ENCODE measurements at places on chromosomes 2 and 18.

- DNase-seq, result no peak
Observed at GRCh38 chr2:64276417-64277095, 132.3 kb upstream of the PELI1 start.

DNA sequence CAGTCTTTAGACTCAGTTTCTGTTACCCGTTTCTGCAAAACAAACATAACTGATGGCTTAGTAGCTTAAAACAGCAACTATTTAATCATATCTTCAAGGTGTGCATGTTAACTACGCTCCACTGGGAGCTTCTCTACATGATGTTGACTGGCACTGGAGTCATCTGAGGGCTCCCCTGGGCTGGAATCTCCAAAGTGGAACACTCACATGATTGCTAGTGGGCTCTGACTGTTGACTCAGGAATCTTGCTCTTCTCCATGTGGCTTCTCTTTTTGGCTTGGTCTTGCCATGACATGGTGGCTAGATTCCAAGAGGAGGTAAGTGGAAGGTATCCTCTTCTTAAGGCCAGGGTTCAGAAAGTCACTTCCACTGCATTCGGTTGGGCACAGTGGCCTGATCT lies 160.8 kb downstream of the PMAIP1 start:
- DNase-seq, result no peak

- DNase-seq, result peak; percentile 71
Observed at GRCh38 chr2:235300368-235301201, 193.3 kb upstream of the AGAP1 start.

DNA sequence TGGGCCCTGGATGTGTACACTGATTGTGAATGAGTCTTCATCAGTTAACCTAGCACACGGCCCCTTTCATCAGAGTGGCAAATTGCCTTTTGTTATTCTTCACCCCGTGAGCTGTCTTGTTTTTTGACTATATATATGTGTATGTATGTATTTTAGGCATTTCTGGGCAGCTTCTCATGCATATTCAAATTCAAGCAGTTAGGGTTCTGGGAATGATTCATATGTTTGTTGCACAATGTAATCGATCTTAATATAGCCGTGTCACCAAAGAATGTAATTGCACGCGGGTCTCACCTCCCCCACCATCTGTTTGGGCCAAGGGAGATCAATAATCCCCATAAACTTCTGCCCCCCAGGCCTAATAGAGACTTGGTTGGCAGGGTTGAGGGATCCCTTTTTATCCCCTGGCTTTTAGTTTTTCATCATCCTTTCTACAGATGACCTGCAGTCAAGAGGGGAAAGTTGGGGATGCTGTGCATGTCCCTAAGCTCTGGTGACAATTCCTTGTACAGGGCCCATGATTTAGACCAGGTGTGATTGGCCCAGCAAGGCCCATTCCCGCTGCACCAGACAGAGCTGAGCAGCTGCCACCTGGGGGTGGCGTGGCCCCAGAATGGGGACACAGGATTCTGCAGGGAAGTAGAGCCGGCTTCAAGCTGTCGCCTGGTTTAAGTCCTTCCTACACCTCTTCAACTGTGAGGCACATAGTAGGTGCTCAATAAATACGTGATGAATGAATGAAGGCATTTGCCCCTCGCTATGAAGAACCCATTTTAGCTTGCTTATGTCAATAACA lies 19.2 kb downstream of the KCNF1 start:
- DNase-seq, result no peak

DNA sequence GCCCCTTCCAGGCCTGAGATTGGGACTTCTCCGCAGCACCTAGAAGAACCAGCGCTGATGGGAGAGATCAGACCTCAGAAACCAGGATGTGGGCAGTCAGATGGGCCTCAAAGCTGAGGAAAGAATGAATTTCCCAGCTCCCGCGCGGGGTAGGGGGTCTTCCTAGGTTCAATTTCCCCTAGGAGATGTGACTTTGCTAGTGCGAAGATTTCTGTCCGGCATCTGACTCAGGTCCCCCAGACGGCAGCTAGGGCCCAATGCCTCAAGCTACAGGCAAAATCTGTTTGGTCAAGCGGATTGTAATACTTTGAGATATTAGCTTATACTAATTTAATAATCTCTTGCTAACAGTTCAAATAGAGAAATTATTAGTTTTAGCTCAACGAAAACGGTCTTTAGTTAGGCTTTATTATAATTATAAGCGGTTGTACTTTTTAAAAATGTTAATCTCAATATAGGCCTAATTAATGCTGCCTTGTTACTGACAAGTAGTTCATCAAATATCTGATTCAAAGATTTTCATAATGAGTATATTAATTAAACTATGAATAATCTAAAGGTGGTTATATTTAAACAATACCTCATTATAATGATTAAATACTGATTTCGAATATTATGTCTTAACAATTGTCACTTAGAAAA lies 5.8 kb downstream of the DLX1 start:
- DNase-seq, result no peak

DNA sequence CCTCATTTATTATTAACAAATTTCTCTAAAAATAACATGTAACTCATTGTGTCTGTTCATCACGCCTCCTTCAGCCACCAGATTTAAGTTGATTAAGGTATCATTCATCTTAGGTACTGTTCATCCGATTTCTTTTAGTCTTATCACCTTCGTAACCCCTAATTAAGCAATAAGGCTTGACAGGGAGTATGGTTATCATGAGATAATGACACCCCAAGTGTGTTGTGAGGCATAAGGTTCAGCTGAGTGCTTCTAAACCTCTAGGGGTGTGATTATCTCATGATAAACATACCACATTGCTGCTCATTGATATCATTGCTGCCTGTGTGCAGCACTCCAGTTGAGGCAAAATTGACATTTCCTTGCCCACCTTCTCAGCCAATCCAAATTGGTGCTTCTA lies 158.9 kb upstream of the BOD1L2 start:
- no peak for DNase-seq

- DNase-seq, result peak; percentile 78
Observed at GRCh38 chr2:219017201-219017931, 23.9 kb downstream of the CFAP65 start.

DNA sequence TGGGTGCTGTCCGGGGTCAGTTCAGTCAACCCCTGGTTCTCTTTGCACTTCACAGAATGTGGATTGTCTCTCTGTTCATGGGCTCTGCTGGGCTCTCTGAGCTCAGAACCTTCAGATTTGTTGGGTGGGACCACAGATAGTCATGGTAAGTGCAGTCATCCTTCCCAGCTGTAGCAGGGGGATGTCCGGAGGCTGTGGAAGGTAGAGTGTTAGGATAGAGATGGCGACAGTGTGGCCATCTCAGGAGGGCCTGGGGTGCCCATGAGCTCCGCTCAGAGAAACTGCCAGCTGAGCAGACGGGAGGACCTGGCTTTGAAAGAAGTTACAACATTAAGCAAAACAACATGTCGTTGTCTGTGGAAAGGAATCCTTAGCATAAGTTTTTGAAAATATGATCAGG lies 149.8 kb downstream of the FAM210A start:
- DNase-seq, result no peak

- DNase-seq, result no peak
Observed at GRCh38 chr18:6086731-6087130, 191.4 kb upstream of the TMEM200C start.

DNA sequence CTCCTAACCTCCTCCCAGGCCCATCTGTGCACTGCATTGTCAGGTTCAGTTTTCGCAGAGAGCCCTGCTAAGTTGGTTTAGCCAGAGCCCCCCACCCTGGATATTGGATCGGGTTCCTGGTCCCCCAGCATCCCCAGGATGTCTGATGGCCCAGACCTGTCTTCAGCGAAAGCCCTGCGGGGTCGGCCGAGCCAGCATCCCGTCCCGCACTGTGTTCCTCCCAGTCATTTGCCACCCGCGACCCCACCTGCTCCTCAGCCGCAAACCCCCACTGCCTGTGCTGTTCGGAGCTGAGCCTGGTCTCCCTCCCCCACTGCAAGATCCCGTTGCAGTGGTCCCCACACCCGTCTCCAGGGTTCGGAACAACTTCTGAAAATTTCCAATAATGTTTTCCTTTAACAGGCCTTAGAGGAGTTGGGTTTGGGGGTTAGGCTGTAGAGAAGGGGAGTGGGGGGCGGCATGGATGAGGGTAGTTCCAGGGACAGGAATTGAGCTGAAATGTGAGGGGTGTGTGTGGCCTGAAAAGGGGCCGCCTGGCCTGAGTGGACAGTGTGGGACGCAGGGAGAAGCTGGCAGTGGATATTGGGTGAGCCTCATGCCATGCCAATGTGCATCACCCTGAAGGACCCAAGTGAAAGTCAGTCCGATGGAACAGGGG lies 1.6 kb upstream of the COPS9 start:
- no peak for DNase-seq

GRCh38 chr2:39434233-39434897 lies 2.7 kb downstream of the MAP4K3 start:
- no peak for DNase-seq

DNA sequence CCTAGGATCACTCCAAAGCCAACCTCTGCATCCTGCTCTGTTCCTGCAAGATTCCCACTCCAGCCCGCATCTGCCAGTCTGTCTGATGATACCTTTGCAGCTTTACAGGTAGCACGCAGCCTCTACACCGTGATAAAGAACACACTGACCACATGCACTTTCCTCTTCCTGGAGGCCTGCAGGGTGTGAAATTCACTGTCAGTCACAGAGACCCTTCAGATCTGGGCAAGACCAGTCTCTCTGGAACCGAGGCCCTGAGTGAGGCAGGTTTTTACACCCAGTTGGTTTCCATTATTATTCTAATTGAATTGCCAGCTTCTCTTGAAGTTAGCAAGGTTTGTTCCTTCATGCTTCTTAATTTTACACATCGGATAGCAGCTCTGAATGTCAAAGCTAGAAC lies 30.5 kb upstream of the TWIST2 start:
- DNase-seq, result peak; percentile 17

DNA sequence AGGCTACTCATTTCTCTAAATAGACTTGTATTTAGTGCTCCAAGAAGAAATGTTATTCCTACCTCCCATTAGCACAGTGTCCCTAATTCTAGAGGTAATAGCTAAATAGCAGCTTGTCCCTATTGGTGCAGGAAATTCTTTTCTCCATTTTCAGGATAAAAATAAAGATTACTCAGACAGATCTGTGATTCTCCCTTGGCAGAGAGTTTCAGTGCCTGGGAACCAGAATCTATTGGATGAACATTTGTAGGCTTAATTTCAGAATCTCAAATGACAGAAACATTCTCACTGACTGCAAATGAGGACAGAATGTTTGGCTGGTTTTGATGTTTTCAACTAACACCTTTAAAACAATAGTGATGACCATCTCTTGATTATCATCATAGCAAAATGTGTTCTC lies 33.3 kb upstream of the LGALSL start:
- peak; percentile 95 for DNase-seq

GRCh38 chr2:177402096-177402495 lies 9.5 kb downstream of the AGPS start:
- no peak for DNase-seq

DNA sequence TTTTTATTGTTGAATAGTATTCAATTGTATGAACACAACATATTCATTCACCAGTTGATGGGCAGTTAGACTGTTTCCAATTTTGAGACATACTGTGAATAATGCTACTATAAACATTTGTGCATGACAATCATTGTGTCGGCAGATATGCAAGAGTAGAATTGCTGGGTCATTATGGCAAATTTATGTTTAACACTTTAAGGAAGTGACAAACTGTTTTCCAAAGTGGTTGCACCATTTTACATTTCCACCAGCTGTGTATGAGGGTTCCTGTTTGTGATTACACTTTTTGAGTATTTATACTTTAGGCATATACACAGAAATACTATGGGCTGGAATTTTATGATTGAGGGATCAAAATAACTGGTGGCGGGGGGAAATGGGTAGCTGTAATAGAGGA lies 61.2 kb downstream of the MAP4K3 start:
- no peak for DNase-seq

- DNase-seq, result no peak
Observed at GRCh38 chr2:19769513-19769912, 132.3 kb downstream of the TTC32 start.

DNA sequence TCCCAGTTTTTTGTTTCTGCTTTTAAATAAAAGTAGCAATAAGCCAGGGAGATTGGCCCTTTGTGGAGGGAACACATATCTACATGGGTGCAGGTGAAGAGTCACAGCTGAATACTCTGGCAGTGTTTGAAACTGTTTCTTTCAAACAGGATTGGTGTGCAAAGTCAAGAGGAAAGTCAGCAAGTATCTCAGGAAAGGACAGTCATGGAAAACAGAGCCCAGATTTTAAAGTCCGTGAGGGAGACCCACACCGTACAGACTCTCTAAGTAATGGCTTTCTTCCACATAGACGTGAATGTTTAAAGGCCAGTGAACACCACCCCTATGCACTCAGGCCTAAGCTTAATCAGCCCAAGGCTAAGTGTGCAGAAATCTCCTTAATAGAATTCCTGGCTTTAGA lies 95.3 kb downstream of the GFPT1 start:
- DNase-seq, result no peak

- DNase-seq, result peak; percentile 13
Observed at GRCh38 chr2:166891727-166892126, 3.4 kb downstream of the XIRP2 start.

DNA sequence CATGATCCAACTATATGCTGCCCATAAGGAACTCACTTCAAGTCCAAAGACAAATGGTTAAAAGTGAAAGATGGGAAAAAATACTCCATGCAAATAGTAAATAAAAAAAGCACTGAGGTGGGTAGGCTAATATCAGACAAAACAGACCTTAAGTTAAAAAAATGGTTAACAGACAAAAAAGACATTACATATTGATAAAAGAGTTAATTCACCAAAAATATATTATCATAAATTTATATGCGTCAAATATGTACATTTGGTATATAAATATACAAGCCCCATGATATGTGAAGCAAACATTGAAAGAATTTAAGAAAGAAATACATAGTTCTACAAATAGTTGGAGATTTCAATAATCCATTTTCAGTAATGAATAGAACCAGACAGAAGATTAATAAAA lies 31.0 kb downstream of the ROCK1 start:
- DNase-seq, result no peak

GRCh38 chr2:8475349-8476031 lies 206.4 kb upstream of the ID2 start:
- DNase-seq, result no peak

DNA sequence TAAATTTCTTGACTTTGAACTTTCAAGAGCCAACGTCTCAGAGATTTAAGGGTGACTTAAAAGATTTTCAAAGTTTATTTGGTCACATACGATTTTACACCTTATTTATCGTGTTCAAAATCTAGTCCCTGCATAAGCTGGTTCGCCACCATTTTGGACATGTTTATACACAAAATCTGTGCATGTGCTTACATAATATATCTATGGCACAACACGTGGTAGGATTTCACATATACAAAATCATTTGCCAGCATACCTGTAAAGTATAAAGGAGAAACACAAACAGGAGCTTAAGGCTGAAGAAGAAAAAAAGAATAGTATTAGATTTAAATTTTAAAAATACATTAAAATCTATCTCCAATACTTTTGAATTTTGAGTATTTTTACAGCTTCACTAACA lies 190.0 kb upstream of the KYNU start:
- DNase-seq, result no peak

GRCh38 chr2:46298522-46299353 lies 1.5 kb downstream of the EPAS1 start:
- peak; percentile 58 for DNase-seq

GRCh38 chr18:62881509-62882016 lies 166.2 kb downstream of the PHLPP1 start:
- DNase-seq, result no peak

GRCh38 chr18:26909599-26910290 lies 44.2 kb upstream of the AQP4 start:
- peak; percentile 39 for DNase-seq

GRCh38 chr2:136727973-136728699 lies 37.2 kb upstream of the THSD7B start:
- no peak for DNase-seq

- no peak for DNase-seq
Observed at GRCh38 chr2:218986148-218986761, 1.3 kb upstream of the FEV start.

Measured in brain (organoid and tissue), 16 donors.